ENCODE measurements at places on chromosomes 5 and 9.

DNA sequence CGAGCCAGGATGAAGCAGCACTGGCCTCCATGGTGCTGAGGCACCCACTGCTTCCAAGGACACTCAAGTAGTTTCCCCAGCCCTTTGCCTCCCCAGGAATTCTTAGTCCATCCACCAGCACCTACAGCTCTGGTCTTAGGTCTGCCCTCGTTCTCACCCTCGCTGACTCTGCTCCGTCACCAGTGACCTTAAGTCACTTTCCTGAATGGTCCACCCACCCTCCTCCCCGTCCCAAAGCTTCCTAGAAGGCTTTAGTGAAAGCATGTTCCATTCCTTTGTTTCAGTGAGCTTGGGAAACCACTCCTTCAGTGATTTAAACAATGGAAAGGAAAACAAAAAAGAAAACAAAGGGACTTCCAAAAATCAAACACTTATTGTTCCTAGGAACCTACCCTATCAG lies 54.6 kb upstream of the MAP3K1 start:
- no peak for DNase-seq

DNA sequence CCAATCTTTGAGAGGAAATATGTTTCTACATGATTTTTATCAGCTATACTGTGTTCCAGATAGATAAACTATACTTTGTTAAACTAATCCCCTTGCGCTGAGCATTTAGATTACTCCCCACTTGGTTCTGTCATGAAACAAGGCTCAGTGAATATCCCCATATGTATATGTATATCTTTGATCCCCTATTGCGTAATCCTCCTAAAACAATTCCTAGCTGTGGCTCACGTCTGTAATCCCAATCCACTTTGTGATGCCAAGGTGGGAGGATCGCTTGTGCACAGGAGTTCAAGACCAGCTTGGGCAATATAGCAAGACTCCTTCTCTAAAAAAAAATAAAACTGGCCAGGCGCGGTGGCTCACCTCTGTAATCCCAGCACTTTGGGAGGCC lies 2.7 kb downstream of the PHYHD1 start:
- no peak for DNase-seq

DNA sequence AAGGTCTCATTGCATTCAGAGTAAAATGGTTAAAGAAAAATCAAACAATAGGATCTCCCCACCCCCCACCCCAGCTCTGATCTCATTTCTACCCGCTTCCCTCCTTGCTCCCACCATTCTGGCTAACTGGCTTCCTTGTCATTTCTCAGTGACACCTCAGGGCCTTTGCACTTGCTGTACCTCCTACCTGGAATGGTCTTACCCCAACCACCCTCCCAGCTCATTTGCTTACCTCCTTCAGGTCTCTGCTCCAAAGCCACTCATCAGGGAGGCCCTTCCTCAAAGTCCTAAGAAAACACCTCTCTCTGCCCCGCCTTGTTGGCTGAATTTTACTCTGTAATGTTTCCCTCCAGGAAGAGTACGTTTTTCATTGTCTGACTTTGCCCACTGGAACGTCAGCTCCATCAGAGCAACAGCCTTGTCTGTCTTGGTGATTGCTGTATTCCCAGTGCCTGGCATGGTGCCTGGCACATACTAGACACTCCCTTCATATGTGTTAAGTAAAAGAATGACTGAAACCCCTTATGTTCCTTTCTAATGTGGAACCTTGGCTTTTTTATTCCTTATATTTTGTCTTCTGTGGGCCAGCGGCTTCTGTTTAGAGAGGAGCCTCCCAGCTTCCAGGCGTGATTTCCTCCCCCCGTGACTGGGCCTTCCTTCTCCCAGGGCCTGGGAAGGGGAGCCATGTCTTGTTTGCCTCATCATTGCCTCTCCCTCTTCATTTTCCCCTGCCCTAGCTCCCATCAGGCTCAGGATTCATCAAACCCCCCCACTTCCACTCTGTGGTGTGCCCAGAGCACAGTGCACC lies 26.9 kb downstream of the NEURL1B start:
- no peak for DNase-seq

DNA sequence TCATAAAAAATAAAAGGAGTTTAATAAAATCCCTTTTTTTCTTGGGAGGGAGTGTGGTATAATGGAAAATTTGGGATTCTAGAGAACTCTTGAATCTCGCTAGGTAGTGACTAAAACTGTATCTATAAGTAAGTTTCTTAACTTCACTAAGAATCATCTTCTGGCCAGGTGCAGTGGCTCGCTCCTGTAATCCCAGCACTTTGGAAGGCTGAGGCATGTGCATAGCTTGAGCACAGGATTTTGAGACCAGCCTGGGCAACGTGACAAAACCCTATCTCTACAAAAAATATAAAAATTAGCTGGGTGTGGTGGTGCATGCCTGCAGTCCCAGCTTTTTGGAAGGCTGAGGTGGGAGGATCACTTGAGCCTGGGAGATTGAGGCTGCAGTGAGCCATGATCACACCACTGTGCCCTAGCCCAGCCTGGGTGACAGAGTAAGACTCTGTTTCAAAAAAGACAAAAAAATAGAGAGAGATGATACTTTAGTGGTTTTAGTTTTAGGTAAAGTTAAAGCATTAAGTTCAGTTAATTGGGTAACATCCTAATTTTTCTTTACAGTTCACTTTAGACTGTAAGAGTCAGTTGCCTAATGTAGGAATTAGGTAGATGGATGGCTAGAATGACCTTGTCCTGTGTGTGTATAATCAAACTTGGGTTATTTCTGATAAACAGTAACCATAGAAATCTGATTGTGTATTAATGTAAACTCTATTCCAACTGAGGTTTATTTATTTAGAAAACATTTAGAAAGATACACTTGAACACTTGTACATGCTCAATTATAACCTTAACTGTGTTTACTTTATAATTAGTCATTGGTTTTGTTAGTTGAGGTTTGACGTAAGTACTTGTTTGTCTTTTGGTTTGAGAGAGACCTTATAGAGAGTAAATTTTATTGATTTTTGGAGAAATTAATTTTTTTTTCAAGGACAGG lies 17.8 kb downstream of the UNC13B start:
- no peak for DNase-seq

DNA sequence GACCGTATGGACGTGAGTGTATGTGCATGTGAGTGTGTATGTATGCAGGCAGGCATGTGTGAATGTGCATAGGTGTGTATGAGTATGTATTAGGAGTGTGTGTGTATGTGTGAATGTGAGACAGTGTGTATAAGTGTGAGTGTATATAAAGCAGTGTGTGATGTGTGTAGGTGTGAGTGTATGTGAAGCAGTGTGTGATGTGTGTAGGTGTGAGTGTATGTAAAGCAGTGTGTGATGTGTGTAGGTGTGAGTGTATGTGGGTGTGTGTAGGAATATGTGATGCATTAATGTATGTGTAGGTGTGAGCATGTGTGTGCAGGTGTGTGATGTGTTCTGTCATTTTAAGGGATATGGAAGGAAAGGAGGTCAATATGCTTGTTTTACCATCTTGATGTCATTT lies 215.5 kb downstream of the GADD45G start:
- no peak for DNase-seq

DNA sequence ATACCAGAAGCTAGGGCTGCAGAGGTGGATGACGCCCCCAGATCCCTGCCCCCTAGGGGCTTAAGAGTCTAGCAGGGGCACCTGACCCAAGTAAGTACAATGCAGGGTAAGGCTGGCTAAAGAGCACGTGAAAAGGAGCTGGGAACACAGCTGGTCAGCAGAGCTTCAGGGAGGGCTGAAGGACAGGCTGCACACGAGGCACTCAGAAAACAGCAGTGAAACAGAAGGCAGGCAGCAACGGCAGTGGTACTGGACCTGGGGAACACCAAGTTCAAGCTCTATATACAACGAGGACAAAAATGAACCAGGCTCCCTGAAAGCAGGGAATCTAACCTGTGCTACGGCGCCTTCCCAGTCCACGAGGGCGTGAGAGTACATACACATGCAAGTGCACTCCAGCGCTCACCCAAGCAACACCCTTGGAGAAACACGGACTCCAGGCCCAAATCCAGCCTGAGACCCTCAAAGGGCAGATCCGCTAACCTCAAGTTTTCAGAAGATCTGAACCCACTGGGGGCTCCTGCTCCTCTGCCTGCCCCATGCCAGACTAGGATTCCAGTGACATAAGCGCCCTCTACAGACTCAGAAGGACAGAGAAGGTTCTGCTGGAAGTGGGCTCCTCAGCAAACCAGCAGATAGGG lies 57.4 kb downstream of the PSMB7 start:
- DNase-seq, result no peak

- no peak for DNase-seq
Measured at GRCh38 chr5:157590478-157590877, 14.9 kb upstream of the ADAM19 start.

DNA sequence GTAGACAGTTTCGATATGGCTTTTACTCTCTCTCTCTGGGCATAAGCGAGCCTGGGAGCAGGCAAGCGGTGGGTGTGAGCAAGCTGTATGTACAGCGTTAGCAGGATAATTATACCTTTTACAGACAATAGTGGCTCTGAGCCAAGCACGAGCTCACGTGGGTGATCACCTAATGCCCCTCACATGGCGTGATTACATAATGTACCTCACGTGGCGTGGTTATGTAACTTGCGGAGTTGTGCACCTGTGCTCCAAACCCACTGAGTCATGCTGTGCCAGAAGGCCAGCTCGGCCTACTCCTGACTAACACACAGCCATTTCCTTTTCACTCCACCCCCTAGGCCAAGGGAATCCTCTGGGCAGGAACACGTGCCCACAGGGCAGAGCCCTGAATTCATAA lies 797.2 kb downstream of the EFNA5 start:
- no peak for DNase-seq

GRCh38 chr9:125141251-125141650 lies 2.1 kb downstream of the SCAI start:
- no peak for DNase-seq
